ENCODE measurements at places on chromosomes 7 and 10.

DNA sequence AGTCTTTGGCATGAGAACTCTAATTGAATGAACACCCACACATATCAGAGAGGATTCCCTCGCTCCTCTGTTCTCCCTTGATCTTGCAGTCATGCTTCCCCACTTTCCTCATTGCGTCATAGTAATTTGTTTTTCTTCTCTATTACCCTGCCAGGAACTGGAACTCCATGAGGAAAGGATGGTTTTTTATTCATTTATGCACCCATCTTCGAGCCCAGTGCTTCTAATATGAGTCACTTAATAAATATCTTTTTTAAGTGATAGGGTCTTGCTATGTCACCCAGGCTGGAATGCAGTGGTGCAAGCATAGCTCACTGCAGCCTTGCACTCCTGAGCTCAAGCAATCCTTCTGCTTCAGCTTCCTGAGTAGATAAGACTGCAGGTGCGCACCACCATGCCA lies 83.5 kb downstream of the OTUD1 start:
- no peak for DNase-seq

- no peak for DNase-seq
Measured at GRCh38 chr10:73136627-73137026, 26.4 kb downstream of the NUDT13 start.

GRCh38 chr10:111267673-111268072 lies 190.8 kb downstream of the ADRA2A start:
- DNase-seq: no peak

DNA sequence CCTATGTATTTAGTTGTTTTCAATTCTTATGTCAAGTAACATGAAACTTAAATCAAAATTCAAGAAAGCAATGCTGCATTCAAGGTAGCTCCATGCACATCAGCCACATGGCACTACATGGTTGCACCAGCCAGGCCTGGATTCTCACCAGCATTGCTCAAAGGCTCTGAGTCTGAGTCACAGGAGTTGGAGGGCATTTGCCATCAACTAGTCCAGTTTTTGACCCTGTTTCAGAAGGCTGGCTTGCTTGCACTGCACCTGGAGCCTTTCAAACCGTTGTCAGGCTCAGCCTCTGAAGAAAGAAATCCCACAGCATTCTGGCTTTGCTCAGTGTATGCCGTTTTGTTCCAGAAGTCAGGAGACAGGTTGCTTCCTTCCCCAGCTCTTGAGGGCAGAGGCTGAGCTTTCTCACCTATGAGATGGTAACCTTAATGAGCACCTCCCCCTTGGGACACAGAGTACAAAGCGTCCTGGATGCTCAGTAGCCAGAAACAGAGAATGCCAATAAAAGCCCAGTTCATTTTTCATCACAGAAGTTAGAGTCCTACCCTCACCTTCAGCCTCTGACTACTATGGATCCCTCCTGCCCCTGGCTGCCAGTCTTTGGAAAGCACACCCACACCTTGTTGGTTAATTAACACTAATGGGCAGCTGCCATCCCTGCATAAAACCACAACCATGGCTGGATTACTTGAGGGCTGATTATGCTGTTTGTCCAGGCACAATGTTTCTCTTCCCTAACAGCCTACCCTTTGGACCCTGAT lies 288.4 kb upstream of the LRRTM3 start:
- no peak for DNase-seq

- DNase-seq: no peak
Measured at GRCh38 chr7:114916261-114916892, 5.5 kb upstream of the MDFIC start.

DNA sequence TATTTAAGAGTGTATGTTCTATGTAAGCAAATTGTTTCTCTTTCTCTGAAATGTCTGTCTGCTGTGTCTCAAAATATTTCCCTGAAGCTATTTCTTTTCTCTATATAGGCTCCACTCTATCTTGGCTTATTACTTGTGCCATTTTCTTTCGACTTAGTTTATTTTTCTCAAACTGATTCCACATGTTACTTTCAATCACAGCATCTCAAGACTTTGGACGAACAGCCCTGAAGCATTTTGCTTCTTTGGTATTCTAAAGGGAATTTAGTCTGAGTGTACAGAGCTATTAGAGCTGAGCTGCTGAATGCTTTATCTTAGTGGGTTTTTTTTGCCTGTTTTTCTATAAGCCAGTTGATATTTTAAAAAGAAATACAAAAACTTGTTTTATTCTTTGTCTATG lies 95.7 kb downstream of the PLXDC2 start:
- DNase-seq: no peak

DNA sequence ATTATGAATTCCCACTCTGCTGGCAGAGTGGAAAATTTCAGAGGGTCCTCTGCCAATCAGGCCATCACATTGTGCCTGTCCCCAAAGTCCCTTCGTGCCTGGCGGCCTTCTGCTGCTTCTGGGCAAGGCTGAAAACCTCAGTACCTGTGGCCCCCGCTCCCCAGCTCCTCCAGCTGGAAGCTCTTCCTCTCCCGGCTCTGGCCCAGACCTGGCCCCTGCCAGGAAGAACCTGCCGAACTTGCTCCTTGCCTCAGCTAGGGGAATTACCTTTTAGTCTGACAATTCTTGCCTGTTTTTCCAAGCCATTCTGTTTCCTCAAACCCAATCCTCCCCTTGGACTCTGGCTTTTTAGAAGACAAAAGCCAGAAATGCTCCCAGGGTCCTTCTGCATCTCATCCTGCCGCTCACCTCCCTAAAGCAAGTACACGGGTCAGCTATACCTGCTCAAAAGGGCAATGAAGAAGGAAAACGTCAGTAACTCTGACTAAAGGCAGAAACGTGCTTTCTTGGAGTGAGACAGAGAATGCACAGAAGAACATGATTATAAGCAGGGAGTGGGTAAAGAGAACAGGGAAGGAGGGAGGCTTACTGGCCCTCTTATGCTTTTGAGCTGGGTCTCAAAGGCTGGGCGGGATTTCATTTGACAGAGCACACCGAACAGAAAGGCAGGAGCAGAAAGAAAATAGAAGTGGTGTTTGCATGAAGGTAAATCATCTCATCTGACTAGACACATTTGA lies 28.1 kb upstream of the TRIL start:
- DNase-seq: no peak

GRCh38 chr10:102404361-102405107 lies 9.0 kb downstream of the NFKB2 start:
- no peak for DNase-seq

- no peak for DNase-seq
Measured at GRCh38 chr10:63627881-63628296, 106.7 kb downstream of the REEP3 start.

- no peak for DNase-seq
Measured at GRCh38 chr10:116848944-116849247, 403 bp upstream of the ENO4 start.

DNA sequence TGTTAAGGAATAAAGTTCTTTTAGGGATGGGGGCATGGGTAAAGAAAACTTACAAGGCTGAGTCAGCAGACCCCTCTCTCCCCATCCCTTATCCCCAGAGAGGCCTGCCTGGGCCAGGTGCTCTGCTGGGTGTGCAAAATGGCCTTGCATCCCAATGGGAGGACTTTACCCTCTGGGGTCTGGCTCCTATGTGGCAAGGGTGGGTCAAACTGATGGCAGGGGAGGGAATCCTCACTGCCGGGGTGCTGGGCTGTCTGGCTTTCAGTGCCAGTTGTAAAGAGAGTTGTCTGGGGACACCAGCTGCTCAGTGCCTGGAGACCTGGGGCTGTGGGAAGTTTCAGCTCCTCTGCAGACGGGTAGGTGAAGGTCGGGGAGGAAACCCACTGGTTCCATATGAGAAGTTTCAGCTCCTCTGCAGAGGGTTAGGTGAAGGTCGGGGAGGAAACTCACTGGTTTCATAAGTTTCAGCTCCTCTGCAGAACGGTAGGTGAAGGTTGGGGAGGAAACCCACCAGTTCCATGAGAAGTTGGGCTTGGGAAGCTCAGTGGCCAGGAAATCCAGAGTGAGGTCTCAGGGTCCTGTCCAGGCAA lies 127.2 kb upstream of the PODXL start:
- DNase-seq: no peak

GRCh38 chr10:33772370-33773252 lies 438.1 kb upstream of the NRP1 start:
- no peak for DNase-seq

GRCh38 chr10:62050346-62050892 lies 148.9 kb downstream of the ARID5B start:
- no peak for DNase-seq

All from activated CD8-positive, alpha-beta memory T cell treated with anti-CD3 and anti-CD28 coated beads for 1 hour (primary cell).